Tibial nerve (tissue), 4 donors: ENCODE measurements at places on chromosomes 16 and 17. TPM values are rescaled to one million over a fixed set of nuclear protein-coding genes. Genes with fewer than 3 reads are reported as not detected.

GRCh38 chr16:89289428-89290395 lies 72.2 kb downstream of the ZNF778 start:
- DNase-seq = peak; percentile 71

GRCh38 chr17:39828443-39828842 lies 35.7 kb downstream of the IKZF3 start:
- DNase-seq = no peak

DNA sequence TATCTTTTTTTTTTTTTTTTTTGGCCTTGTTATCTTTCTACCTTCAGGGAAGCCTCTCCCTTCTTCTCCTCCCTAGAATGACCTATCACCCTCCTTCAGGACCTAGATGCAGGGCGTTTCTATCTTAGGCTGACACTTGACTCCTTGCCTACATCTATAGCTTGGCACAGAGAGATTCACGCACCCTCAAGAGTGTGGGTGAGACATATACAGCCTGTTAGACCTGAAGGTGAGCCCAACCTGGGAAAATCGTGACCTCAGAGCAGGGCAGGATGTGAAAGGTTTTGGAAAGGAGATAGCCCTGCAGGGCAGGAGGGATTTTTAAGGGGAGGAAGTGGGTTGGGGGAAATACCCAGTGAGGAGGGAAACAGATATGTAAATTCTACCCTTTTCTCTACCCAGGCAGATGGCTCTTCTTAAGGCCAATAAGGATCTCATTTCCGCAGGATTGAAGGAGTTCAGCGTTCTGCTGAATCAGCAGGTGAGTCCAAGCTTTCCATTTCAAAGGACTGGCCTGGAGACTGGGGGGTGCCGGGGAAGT lies at the start of gene AHSP:
Gene AHSP (plus strand): TSS at position 167 of the 541 bp plus-strand sequence. CDS start 240 bp downstream, at position 407.
- no peak for DNase-seq

- no peak for DNase-seq
Measured at GRCh38 chr17:22717211-22717610, 1024.9 kb downstream of the KCNJ18 start.

DNA sequence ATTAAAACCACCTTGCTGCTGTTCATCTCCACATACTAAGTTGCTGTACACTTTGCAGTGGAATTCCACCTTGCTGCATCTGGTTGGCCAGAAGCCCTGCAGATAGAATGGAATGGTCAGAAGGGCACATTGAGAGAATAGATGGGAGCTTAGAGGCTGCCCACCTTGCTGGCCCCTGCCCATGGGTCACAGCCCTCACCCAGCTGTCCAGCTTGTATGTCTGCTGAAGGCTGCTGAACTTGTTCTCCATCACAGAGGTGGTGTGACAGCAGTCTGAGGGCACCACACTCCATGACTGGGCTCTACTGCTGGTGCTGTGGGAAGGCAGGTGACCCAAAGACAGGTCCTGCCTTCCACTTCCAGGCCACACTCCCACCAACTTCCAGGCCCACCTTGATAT lies 1755.4 kb downstream of the TP53TG3F start:
- no peak for DNase-seq

GRCh38 chr16:78177218-78177617 lies 77.8 kb downstream of the WWOX start:
- DNase-seq = no peak

DNA sequence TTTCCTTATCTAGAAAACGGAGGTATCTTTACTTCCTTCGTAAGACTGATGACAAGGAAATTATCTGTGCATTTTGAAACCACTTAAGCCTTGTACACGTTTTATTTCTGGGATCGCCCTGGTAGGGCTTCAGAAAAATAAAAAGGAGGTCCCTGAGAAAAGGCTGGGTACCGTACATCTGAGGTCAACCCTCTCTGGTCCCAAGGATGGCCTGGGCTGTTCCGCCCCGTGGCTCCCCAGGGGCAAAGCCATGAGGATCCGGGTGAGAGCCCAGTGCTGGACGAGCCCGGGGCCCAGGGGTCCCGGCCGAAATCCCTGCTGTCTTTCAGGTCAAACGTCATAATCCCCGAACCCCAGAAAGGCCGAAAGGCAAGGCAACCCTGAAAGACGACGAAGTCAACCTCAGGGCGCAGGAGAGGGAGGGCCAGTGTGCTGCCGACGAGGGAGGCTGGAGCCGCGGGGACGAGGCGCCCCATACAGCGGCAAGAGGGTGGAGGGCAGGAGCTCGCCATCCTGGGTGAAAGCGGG lies 656 bp upstream of the FUS start:
- no peak for DNase-seq

DNA sequence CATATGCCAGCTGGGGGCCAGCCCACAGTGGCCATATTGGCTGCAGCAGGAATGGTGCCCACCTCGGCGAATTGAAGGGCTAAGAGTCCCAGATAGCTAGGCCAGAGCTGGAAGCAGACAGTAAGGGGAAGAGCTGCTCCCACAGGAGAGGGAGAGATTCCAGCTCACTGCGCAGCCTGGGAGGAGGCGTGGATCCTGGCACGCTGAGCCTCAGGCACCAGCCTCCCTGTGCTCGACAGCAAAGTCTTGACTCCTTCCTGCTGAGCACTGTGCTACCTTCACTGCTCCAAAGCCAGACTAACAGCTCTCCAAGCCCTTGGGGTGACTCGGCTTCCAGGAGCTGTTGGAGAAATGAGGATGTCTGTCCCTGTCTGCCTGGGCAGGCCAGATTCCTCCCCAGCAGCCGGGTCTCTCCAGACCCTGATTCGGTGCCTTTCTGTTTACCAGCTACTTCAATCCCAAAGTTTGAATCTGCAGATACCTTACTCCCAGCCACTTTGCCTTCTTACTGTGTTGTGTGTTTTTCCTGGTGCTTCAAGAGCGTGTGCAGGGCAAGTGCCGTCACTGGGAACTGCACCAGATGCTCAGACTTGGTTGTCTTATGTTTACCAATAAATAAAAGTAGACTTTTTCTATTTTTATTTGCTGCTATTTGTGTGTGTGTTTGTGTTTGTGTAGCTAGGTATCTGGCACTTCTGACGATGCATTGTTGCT lies 9.1 kb downstream of the CBX2 start:
- no peak for DNase-seq

DNA sequence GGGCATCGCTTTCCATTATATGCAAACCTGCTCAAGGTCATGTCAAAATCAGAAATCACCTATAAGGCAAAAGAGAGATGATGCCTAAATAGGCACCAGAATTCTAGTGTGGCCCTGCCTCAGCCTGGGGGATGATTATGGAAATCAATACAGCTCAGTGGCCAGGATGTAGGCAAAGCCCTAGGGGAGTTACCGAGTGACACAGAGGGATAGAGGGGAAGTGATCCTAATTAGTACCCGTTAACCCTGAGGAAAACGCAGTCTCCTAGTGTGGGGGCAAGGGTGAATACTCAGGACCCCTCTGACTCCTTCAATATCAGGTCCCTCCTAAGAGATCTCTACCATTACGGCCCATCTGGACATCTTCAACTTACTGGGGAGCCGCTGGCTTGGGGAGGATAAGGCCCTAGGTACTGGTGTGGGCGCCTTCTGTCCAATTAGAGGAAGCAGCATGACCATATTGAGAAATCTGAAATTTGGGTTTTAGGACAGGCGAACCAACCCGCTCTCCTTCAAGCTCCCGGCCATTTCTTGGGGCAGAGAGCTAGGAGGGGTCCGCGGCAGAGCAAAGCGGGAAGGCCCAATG lies 725 bp downstream of the NT5C3B start:
- DNase-seq = no peak

DNA sequence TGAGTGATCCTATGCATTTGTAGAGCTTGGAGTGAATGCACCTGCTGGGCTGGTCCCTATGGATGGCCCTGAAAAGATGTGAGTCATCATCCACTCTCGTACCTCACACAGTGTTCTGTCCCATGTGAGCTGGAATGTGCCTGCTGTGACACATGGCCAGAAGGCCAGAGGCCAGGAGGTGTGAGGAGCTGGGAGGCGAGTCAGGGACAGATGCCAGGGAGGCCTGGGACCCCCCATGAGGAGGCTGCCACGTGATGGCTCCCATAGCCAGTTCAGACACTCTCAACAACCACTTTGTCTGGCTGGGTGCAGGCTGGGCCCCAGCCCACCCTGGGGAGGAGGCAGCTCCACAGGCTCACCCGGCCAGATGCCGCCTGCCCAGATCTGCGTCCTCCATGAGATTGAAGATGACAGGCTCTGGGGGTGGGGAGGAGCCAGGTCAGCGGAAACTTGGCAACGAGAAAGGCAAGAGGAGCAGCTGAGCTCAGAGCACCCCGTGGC lies 168.8 kb downstream of the C16orf78 start:
- no peak for DNase-seq

DNA sequence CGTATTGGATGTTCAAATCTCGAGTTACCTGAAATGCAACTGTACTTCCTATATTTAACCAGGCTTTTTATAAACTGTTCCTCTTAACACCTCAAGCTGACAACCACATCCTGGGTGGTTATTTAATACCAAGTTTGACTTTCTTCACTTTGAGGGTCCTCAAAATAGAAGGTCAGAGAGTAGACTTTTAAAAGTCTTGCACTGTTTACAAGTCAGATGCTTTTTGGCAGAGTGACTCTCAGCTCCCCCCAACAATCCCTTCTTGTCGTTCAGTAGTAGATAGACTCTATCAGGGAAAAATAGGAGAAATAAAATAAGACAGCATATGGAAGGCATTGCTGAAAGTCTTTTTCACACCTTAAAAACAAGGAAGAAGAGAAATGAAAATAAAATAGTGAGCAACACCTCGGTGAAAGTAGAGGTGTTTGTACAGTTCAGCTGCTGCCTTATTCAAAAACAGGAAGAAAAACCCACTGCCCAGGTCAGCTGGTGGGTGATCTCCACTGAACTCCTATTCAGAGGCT lies 650.4 kb downstream of the WWOX start:
- no peak for DNase-seq

Gene CDRT4
- total RNA-seq = 18.9 TPM

Gene MRPL28
- total RNA-seq = 66.6 TPM

Gene NPIPA8
- total RNA-seq = 26.4 TPM

Gene CNTNAP4
- 0.22 TPM for total RNA-seq

Gene SCARF1
- 20.3 TPM for total RNA-seq

Gene C16orf46
- not detected for total RNA-seq
